ENCODE measurements at places on chromosomes 6 and 20.

DNA sequence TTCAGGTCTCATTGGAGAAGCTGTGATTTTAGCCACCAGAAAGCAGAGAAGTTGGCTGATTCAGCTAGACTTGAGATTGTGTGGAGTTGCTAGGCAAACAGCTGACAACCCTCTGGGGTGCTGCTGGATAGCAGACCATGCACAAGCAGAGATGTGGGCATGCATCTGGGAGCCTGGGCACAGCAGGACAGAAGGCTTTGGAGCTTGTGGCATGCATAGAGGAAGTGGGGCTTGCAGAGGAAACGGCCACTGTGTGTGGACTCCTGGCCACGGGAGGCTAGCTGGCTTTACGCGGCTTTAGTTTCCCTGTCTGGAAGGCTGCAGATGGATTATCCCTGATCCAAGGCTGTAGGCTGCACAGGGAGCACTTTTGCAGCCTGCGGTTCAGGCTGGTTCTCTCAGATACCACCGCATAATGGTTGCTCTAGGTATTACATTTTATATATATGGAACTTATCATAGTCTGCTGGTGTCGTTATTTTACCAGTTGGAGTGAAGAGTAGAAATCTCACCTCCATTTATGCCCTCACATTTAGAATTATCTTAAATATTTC is 10.4 kb downstream of the ZNF831 start:
- no peak for DNase-seq

DNA sequence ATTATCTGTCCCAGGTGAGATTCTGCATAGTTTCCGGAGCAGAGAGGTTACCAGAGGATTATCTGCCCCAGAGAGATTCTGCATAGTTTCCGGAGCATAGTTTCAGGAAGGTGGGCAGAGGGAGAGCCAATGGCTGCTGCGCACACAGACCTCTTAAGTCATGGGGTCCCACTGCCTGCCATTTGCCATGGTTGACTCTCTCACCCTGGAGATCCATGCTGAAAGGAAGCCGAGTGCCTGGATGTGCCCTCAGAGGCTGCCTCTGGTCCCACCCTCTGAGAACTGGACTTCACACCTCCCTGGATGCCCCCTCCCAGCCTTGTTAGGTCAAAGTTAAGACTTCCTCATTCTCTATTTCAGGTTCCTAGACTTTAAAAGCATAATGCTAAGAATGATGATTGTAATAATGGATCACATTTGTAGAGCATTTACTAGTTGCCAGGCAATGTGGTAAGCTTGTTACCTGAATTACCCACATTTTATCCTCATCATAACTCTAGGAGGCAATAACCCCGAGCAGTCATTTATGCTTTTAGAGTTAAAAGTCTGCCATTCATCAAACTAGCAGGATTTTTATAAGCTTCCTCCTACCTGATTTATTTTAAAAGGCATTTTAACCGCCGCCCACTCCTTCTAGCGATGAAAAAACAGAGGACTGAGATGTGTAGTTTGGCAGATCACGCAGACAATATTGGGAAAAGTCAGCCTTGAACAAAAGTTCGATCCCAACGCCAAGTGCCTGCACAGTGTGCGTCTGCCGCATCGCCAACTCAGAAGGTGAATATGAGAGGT is 11.9 kb downstream of the SERPINB9 start:
- no peak for DNase-seq

- DNase-seq = no peak
Measured at GRCh38 chr6:34806738-34807453, 15.0 kb downstream of the BLTP3A start.

- DNase-seq = no peak
Measured at GRCh38 chr6:161415302-161415855, 141.5 kb upstream of the AGPAT4 start.

DNA sequence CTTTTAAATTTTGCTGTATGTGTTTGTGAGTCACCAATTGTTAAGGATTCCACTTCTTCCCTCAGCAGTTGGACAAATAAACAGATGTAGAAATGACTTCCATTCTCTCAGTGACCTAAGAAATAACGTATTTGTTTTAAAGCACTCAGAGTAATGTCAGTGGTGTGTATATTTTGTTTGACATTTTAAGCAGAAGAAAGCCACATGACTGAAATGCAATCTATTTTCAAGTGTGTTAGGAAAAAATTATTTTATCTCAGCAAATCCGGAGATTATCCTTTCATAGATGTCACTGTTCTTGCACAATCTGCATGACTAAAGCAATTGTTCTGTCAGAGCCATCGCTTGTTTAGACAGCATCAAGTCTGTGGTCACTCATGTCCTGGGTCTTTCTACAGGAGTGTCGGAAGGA is 77.1 kb downstream of the JAG1 start:
- DNase-seq = no peak

DNA sequence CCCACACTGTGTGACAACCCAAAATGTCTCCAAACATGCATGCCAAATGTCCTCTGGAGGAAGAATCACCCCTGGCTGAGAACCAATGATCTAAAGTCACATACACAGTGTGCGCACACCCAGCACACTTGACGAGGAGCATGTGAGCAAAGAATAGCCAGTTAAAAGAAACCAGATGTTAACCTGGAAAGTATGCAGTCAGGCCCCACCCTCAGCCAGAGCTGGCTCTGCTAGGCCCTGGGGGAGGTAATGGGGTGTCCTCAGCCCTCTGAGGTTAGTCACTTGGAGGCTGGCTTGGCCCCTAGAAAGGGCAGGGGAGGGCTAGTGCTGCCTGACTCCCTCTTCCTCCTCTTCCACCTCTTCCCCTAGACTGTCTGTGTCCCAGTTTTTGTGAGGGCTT is 15.2 kb upstream of the GUCA1A start:
- no peak for DNase-seq

- no peak for DNase-seq
Measured at GRCh38 chr20:4193069-4193452, 177.7 kb upstream of the RNF24 start.

DNA sequence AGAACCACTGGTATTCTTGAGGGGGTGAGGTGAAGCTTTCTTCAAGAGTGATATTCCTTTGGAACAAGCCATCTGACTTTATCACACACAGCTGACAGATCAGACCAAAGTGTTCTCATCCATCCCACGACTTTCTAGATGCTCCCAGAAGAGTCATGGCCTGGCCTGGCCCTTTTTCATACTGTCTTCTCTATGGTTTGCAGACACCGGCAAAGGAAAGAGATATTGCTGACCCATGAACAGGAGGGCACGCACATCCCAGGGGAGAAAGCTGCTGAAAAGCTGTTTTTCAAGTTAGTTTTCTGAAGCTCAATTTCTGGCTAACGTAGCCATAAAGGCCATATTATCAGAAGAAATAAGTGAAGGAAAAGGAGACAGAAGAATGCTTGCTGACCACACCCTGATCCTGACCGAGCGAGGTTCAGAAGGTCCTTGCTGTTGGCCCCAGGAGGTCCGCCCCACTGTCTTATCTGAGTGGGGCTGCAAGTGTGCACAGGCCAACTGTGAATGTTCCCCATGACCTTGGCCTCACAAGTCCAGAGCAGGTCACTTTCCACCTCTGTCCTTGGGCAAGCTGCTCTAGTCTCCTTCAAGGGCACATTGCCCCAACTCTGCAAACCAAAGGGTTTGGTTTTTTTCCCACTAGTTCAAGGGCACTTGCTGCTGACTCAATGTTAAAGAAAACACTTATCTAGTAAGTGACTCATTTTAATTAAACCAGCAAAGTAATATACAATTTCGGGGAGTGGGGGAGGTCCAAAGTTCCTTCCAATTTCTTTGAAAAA is 2.0 kb downstream of the ACSS1 start:
- DNase-seq = peak; percentile 65

DNA sequence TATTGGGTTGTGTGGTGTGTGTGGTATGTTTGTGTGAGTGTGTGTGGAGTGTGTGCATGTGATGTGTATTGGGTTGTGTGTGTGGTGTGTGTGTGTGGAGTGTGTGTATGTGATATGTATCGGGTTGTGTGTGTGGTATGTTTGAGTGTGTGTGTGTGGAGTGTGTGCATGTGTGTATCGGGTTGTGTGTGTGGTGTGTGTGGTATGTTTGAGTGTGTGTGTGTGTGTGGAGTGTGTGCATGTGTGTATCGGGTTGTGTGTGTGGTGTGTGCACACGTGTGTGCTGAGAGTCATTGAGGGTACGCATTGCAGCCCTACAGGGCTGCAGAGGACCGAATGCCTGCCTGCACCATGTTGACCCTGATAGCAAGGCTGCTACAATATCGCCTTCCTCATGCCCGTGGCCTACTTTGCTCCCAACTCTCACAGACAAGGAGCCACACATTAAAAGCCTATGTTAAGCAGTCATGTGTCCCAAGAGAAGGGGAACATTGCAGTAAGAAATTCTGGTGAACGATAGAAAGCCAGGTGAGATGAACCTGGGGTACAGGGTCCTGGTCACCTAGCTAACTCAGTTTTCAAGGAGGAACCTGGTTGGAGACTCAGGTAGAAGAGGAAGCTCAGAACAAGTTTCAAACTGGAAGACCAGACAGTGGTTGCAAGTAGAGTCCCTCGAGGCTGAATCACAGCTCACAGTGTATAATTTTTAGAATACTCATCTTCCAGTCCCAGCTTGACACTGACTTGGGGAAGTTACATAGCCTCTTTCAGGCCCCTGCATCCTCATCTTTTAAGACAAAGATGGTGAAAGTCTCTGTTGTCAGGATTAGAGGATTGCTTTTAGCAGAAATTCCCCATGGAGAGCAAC is 45.7 kb upstream of the TMEM170B start:
- DNase-seq = no peak

DNA sequence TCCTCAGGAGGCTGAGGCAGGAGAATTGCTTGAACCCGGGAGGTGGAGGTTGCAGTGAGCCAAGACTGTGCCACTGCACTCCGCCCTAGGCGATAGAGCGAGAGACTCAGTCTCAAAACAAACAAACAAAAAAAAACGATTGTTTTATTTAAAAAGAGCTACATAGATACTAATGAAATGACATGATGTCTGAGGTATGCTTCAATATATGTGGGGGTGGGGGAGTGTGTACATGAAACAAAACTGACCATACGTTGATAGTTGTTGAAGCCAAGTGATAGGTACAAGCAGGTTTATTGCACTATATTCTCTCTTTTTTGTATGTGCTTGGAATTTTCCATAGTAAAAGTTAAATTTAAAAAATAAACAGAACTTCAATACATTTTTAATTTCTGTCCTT is 240.1 kb downstream of the TFAP2A start:
- no peak for DNase-seq

- DNase-seq = no peak
Measured at GRCh38 chr20:49149281-49150045, 38.7 kb downstream of the STAU1 start.

DNA sequence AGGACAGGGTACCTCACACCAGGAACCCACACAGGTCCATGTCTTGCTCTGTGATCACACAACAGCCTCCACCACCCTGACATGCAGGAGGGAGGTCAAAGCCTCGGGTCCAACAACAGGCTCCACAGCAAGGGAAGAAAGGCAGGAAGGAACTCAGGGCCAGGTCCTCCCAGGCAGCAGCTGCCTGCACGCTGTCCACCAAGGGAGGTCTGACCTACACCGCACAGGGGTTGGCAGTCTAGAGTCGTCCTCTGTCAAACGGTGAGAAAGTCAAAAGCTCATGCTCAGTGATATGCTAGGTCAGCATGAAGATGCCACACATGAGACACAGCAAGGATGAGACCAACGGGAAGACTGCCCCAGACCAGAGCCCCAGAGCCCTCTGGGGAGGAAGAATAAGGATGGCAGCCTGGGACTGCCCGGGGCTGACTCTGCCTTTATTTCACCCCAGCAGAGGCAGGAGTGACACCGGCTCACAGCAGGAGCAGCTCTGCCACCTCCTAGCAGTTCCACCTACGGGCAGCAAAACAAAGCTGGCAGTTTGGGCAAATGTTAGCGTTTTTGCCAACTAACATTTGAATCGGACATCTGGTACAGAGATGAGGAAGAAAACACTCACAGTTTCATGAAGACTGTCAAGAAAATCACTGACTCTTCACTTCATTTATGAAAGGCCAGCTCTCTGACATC is 8.5 kb downstream of the GMEB2 start:
- DNase-seq = no peak

DNA sequence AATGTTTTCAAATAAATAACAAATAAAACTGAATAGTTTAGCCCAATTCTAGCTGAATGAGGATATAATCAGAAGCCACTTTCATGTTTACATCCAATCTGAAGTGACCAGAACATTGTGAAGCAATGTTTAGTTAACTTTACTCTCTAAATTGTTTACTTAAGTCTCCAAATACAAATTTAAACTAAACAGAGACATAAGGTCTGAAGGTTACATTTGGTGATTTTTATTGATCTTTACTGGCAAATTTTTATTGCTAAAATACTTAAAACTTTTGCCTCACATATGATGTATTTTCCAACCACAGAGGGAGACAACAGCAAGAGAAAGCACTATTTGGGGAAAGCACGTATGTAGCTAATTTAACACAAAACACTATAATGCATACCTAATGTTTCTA is 106.8 kb upstream of the THEMIS start:
- DNase-seq = no peak

DNA sequence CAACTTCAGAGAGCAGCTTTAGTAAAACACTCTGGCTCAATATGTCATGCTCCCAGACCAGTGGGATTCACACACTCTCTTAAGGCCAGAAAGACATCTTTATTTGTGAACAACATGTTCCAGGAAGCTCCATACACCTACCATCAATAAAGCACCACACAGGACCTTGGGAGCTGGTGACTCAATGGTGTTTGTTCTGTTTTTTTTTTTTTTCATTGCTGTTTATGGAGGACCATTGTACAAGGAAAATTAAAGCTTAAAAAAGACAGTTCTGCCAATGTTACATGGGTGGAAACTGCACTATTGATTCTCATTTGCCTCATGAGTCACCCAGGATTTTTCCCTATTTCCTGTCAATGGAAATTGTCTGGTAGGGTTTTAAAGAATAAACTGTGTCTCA is 36.3 kb upstream of the TENT5A start:
- DNase-seq = no peak

GRCh38 chr6:17415321-17415720 is 21.9 kb downstream of the CAP2 start:
- no peak for DNase-seq

DNA sequence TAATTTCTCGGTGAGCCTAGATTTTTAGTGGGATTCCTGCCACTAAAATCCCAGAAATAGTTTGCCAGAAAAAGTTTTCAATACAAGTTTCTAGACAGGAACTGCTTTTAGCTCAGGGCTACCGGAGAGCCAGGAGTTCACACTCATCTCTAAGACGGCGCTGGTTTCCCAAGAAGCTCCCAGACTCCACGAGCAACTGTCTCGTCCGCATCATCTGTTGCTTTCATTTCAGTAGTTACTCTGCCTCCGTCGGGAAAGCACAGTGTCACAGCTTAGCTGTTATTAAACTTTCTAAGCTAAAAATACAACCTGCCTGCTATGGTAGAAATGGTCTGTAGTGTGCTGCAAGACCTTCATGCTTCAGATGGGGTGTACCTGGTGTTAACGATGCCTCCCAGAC is 197.3 kb upstream of the SNX9 start:
- no peak for DNase-seq

- DNase-seq = peak; percentile 41
Measured at GRCh38 chr20:25453035-25453810, 45.8 kb downstream of the GINS1 start.

GRCh38 chr6:50102676-50103075 is 52.9 kb upstream of the DEFB112 start:
- no peak for DNase-seq

- no peak for DNase-seq
Measured at GRCh38 chr20:37238935-37239451, 22.6 kb downstream of the GHRH start.

- DNase-seq = no peak
Measured at GRCh38 chr6:167806061-167806700, 20.5 kb upstream of the AFDN start.

GRCh38 chr6:95280686-95281273 is 296.6 kb upstream of the MANEA start:
- DNase-seq = no peak

Measured in coronary artery (tissue), 2 donors.